ENCODE measurements at places on chromosomes 5 and 9.

- DNase-seq: no peak
Measured at GRCh38 chr9:135506327-135507103, 6.0 kb downstream of the MRPS2 start.

- DNase-seq: peak; percentile 33
Measured at GRCh38 chr5:72235725-72236124, 84.3 kb downstream of the MRPS27 start.

DNA sequence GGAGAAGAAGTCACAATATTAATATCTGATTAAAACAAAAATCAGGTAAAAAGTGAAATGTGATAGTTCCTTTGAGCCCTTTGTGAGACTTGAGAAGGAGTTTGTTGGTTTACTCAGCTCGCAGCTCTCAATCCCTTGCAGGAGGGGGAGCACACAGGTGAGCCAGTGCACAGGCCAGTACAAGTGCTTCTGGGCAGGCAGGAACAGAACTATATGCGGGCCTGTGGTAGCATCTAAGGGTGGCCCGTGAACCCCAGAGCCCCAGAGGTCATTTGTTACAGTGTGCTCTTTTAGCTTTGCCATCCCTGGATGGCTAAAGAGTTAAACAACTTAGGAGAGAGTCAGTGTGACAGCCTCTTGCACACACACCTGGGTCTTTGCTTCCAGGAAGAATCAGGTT is 215.3 kb upstream of the EDIL3 start:
- no peak for DNase-seq

DNA sequence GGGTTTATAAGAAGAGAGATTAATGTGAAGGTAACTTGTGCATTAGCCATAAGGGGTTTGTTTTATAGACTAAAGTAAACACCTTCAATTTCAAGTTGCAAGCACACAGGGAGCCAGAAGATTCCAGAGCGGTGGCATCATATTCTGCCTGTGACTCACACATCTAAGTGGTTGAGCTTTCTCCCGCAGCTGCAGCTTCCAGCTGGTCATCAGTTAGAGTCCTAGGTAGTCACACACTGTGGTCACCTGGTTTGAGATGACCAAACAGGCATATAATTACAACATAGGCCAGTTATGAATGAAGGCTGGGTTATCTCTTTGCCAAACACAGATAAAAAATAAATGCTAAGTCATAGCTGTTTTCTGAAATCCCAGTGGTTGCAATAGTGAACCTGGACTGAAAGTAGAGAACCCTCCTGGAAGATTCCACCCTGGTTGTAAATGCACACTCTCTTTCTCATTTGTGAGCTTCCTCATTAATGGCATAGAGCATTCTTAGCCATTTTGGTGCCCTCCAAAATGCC is 171.3 kb downstream of the GDNF start:
- DNase-seq: peak; percentile 97

DNA sequence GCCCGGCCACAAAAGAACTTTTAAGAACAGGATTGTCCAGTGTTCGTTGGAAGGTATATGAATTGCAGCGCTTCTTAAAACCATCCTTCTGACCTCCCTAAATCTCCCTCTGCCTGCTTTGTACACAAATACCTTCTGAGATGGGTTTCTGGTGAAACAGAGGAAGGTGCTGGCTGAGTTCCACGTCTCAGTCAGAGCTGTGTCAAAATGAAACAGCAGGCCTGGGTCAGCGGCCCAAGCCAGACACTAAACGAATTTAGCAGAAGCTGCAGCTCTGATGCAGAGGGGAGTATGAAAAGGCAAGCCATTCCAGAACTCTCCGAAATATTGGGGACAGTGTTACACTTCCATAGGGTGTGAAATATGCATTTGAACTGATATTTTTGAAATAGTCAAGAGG is 37.8 kb upstream of the CRB2 start:
- DNase-seq: no peak

GRCh38 chr5:109034306-109034705 is 286.6 kb downstream of the FER start:
- no peak for DNase-seq

DNA sequence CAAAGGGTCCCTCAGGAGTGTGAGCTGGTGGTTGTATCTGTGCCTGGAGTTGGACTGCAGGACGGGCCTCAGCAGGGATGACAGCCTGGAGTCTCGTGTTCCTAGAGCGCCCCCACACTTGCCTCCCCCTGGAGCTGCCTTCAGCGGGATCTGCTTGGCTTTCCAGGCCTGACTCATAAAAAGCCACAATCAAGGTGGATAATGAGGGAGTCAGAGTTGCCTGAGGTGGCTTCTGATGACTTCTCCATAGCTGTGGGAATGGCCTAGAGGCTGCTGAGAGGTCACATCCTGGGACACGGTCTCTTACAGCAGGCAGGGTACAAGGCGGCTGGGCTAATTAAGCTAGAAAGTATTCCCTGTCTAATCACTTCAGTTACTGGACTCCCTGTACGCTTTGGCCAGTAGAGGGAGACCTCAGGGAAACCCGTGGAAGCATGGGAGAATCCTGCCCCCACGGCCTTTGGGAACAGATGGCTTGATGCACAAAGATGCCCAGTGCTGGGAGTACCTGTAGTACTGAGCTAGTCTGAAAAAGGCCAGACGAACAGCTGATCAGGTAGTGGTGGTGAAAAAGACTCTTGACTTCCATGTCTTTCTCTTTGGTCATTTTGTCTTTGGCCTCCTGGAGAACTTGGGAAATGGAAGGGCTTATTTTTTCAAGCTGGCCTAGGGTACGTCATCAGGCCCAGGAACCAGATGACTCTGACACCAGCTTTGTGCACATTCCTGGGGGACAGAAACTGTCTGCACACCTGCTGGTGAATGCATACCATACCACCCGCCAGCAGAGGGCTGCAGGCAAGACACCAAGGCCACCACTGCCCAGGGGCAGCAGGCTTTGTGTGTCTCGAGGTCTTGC is 16.1 kb upstream of the FRRS1L start:
- DNase-seq: no peak

DNA sequence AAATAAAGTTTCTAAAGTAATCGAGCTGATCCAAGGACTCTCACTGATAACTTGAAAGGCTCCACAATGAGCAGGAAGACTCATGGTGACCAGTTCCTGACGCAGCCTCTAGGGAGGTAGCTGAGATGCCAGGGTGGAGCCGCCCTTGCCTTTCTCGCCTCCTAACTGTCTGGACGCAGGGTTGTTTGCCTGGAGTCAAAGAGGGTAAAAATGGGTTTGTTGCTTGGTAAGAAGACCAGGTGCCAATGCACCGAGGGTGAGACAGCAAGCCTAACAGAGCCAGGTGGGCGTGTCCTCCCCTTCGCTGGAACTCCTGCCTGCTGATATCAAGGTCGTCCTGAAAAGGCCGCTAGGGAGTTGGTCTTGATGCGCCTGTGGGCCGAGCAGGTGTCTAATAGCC is 48.6 kb upstream of the FCN1 start:
- DNase-seq: no peak

DNA sequence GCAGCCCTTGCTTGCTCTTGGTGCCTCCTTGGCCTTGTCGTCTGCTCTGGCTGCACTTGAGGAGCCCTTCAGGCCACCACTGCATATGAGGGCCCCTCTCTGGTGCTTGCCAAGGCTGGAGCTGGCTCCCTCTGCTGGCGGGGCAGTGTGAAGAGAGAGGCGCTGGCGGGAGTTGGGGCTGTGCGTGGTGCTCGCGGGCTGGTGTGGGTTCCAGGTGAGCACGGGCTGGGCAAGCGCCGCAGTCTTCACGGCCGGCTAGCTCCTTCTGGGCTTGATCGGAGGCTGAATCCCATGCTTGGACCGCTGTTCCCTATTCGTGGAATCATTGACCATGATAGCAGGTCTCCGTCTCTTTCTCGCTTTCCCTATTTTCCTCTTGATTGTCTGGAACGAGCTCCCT is 56.5 kb downstream of the XRCC4 start:
- no peak for DNase-seq

GRCh38 chr5:169079697-169080096 is 221.2 kb downstream of the SLIT3 start:
- DNase-seq: no peak

GRCh38 chr9:107631788-107632187 is 142.2 kb upstream of the KLF4 start:
- DNase-seq: peak; percentile 28

GRCh38 chr5:151238303-151238741 is 14.4 kb upstream of the CCDC69 start:
- DNase-seq: no peak

GRCh38 chr5:16456103-16456832 is 9.3 kb downstream of the ZNF622 start:
- DNase-seq: peak; percentile 52

GRCh38 chr9:89919171-89919681 is 314.4 kb downstream of the GADD45G start:
- DNase-seq: no peak

DNA sequence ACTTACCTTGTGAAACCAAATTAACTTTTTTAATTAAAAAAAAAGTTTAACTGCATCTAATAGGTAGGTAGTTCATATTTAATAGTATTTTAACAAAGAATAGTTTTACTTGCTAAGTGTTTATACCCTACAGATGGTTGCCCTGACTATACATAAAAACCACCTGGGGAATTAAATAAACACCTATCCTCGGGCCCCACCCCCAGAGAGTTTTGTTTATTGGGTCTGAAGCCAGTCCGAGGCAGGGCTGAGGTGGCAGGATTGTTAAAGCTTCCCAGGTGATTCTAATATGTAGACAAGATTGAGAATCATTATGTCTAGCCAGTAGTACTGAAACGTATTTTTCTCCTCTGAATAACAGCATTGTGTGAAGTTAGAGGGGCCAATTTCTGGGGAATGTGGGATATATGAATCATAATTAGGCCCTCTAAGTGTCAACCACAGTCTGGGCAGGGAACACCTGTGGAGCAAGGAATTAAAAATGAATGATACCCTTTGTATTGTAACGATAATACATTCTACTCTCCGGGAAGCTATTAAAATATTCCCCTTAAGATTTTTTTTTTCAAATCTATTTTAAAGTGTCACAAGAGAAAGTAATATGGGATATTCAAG is 5.6 kb upstream of the PAM start:
- DNase-seq: no peak

DNA sequence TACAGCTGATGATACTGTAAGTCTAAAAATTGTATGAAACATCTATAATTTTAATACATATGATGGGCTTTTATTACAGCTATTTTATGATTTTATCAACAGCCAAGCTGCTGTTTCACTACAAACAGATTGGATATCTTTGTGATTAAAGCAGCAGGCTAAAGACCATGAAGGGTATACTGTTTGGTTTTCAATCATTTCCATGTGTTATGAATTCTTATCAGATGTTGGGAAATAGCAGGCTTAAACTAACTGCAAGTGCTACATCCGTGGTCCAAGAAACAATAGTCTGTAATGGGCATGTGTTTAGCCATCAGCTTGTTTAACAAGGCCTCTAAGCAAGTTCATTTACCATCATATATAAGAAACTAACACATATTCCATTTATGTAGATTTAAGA is 107.5 kb downstream of the CWC27 start:
- peak; percentile 28 for DNase-seq

DNA sequence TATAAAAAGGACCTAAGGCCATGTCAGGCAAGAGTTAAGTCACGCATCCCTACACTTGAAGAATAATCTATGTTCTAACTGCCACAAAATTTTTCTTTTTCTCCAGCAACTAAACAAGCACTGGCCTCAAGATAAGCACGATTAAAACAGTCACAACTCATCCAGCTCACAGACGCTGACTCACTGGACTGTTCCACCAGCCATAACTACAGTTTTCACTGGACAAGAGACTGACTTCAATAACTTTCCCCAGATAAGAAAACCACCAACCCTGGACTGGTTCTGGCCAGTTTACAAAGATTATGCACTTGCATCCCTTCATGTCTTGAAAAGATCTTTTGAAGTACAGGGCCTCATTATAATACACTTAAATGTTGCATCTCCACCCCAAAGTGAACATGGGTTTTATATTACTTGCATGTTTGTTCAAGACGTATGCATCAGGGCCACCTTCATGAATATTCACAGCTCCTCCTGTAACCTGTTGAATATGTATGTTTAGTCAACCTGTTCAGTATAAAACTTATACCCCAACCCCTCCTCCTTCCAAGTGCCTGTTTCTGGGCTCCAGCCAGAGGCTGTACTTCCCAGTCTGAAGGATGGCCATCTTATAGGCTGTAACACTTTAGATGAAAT is 129.3 kb upstream of the EPB41L4A start:
- DNase-seq: peak; percentile 20

- DNase-seq: peak; percentile 53
Measured at GRCh38 chr5:143025971-143026370, 255.8 kb downstream of the ARHGAP26 start.

- DNase-seq: no peak
Measured at GRCh38 chr9:125472562-125472925, 210.9 kb downstream of the GAPVD1 start.

DNA sequence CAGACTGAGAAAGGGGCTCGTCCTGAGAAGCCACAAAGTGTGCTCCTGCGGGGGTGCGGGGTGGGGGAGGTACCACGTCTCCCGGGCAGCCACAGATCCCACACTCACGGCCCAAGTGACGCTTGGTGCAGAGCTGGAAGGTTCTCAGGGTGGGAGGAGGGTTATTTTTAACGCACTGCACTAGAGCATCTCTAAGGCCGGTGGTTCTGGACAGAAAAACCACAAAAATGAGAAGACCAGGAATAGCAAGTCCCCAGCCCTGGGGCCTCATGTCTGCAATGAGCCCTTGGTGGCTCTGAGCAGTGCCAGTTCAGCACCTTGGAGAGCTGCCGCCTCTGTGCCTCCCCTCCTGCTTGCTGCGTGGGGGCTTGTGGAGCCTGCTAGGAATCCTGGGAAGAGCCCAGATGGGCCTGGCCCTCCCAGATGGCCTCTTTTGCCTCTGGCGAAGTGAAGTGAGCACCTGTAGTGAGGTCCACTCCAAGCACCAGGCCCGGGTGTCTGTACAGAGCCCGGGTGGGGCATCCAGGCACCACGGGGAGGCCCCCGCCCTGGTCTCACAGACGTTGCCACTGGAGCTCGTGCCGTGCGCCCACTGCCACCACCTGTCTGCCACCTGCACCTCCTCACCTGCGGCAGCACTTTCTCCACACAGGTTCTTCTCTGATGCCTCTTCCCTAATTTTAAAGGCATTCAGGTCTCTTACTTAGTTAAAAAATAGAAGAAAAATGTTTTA is 48.9 kb upstream of the CACNA1B start:
- DNase-seq: peak; percentile 27

DNA sequence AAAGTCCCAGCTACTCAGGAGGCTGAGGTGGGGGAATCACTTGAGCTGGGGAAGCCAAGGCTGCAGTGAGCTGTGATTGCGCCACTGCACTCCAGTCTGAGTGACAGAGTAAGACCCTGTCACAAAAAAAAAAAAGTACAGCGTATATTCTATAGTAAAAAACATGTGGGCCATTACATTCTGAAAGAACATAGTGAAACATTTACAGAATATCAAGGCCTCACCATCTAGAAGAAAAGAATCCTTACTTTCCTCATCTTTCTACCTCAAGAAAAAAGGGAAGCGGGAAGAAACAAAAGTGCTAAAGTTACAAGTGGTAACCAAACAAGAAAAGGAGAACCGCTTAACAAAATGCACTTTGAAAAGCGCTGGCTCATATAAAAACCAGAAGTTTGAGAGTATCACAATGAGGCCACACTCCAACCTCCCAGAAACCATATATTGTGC is 5.7 kb upstream of the SYK start:
- DNase-seq: no peak

DNA sequence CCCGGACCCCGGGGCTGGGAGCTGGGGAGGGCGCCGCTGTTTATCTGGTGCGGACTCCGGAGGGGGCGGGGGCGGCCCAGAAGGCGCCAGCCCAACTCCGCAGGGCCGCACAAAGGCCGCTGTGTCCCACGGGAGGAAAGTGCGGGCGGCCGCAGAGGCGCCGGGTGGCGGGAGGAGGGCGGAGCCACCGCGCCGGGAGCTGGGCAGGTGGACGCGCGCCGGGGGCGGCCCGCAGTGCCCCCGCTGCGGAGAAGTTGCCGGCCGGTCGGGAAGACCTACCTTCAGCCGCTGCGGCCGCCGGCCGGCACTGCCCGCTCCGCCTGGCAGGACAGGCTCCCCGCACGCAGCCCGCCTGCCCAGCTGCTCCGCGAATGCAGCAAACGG is 43.6 kb downstream of the NACC2 start:
- DNase-seq: no peak

Data from foreskin fibroblast (primary cell).